ENCODE measurements at places on chromosomes 7 and 10.

DNA sequence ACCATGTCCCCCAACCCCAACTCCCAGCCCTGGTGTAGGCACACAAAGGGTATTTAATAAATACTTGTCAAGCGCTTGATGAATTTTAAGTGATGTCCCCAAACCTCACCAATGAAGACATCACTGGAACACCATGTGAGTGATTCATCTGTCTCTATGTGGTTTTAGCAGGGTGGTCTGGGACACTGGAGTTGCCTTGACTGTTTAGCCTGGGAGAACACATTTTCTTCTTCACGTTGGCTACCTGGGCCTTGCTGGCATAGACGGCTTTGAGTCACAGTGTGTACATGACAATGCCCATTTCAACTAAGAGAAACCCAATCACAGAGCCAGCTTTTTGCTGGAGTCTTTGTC lies 24.8 kb upstream of the SHH start:
- DNase-seq, result no peak

GRCh38 chr10:128922172-128922571 lies 544.9 kb upstream of the MGMT start:
- no peak for DNase-seq

DNA sequence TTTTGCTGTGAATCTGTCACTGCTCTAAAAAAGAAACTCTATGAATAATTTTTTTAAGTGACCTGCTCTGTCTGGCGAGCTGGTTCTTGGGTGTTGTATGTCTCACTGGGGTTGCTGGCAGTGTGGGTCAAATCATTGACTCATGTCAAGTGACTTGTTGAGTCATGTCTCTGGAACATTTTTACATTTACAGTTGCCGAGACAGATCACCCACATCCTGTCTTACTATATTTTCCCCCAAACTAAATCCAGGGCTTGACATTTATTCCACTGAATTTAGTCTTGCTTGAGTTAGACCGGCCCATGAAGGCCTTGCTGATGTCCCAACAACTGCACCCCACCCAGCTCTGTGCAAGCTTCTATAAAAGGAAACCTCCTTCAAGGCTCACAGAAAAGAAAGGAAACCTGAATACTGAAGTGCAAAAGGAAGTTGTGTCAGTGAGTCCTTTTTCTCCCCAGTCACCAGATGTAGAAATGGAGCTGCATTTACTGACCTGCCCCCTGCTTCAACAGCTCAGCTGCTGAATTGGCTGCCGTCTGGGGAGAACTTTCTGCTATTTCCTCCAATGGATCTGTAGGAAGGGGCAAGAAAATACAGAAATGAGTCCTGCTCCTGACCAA lies 290.3 kb downstream of the TNS3 start:
- DNase-seq, result peak; percentile 90

DNA sequence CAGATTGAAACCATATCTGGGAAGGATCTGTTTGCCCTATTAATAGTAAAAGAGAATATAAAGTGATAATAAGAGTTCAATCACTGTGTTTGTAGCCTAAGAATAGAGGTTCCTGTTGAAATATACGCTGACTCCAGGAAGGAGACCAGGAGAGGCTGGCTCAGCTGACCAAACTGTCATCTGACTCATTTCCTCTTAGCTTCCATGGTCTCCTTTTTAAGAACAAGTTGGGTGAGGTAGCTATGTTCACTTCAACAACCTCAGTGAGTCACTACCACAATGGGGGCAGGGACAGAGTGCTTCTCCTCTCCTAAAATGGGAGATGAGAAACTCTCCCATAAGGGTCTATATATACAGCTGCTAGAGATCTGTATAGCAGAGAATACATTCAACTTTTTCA lies 543.3 kb downstream of the CALN1 start:
- peak; percentile 44 for DNase-seq

DNA sequence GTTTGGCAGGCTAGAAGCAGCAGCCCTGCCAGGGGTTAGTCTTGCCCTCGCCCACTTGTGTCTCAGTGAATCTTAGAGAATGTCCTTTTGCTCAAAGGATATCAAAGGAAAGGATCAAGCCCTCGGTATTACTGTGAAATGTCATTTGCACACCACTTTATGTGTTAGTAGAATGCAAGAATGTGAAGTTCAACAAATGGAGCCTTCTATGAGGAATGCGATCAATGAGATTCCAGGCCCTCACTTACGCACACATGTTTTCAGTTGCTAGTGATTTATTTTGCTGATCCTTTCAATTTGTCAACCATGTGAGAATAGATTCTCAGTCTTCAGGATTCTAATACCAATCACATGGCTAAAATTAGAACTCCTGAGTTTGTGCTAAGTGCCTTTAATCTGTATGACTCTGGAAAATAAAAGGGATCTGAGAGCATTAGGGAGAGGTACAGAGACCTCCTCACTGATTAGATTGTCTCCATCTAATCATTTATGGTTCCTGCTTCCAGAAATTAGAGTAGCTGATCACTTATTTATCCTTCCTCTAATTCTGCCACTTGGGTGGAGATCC lies 123.0 kb upstream of the SP4 start:
- DNase-seq, result no peak

DNA sequence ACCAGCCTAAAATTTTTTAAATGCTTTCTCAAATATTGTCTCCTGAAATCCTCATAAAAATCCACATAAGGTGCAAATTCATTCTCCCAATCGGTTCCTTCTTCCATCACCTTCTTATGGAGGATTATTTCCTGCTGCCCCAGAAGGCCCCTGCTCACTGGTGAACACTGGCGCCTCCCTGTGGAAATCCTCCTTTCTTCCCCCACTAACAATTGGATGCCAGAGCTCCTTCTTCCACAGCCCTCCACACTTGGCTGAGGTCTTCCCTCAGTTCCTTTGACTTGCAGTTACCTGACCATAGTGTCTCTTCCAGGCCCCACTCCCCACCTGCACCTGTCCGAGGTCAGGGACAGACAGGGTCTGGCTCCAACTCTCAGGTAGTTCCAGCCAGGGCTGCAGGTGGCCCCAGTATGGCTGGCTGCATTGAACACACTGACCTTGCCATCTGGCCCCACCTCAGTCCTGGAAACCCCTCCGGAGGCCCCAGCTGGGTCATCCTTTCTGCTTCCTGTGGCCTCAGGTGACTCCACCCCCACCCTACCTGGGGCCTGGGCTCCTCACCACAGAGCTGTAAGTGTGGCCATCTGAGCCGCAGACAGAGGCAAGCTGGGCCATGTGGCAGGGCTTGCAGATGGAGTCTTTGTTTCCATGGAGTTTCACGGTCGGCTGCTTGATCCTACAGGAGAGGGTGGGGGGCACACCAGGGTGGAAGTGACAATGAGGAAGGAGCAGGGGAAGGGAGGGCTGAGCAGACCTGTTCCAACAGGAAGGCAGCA lies 18.4 kb downstream of the SPOCK2 start:
- peak; percentile 15 for DNase-seq

- no peak for DNase-seq
Observed at GRCh38 chr10:121152033-121152432, 300.9 kb downstream of the WDR11 start.

DNA sequence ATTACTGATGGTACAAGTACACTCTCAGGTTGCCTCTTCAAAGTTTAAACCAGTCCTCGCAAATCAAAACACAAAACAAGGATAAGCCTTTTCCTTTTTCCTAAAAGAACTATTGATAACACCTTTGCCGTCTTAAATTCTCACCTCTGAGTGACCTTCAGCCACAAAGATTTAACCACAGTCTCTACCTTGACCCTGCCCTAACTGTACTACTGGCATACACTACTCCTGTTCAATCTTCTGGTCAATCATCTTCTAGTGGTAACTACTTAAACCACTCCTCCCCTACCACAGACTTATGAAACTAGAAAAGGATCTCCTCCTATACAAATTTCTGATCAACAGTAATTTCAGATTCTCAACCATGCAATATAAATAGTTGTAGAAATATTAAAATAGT lies 15.1 kb downstream of the UPF2 start:
- DNase-seq, result no peak

- DNase-seq, result no peak
Observed at GRCh38 chr10:114824391-114824790, 2.8 kb downstream of the FHIP2A start.

DNA sequence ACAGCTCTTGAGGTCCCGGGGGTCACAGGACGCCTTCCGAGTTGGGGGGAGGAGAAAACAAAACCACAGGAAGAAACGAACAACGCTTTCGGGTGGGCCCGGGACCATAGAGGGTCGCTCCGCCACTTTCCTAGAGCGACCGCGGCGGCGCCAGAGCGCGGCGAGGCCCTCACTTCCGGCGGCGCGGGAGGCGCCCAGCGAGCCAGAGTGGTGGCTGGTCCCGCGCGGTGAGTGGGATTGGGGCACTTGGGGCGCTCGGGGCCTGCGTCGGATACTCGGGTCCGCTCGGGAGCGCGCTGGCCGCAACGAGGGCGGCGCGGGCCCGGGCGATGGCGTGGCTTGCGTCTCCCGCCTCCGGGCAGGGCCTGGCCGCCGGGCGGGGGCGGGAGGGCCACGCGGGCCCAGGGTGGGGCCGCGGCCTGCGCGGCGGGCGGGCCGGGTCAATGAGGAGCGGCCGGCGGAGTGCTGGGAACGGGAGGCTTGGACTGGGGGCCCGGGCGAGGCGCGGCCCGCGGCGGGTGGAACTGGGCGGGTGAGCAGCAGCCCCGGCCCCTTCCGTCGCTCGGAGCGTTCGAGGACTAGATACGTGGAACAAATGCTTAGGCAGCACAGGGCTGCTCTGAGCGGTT lies at the start of gene ZNF22:
Gene ZNF22, plus strand, starts transcription at position 172 of the 629 bp plus-strand sequence. CDS start 2,446 bp downstream, outside the sequence.
- DNase-seq, result peak; percentile 75

GRCh38 chr10:14022052-14022451 lies 308.7 kb downstream of the FRMD4A start:
- DNase-seq, result no peak

GRCh38 chr7:96182424-96183158 lies 139.3 kb downstream of the SLC25A13 start:
- no peak for DNase-seq

- DNase-seq, result no peak
Observed at GRCh38 chr7:88020953-88021665, 87.1 kb downstream of the ADAM22 start.

GRCh38 chr7:96800824-96801223 lies 91.2 kb upstream of the SEM1 start:
- no peak for DNase-seq

DNA sequence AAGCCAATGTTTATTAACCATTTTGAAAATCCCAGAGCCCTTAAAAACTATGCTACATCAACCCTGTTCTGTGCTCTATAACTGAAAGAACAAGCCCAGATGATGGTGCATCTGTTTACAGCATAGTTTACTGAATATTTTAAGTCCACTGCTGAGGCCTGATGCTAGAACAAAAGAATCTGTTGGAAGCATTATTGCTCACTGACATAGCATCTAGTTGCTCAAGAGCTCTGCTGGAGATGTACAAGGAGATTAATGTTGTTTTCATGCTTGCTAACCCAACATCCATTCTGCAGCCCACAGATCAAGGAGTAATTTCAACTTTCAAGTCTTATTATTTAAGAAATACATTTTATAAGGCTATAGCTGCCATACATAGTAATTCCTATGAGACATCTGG lies 181.3 kb upstream of the FEZF1 start:
- DNase-seq, result no peak
